ENCODE measurements at places on chromosomes 5 and 9.

DNA sequence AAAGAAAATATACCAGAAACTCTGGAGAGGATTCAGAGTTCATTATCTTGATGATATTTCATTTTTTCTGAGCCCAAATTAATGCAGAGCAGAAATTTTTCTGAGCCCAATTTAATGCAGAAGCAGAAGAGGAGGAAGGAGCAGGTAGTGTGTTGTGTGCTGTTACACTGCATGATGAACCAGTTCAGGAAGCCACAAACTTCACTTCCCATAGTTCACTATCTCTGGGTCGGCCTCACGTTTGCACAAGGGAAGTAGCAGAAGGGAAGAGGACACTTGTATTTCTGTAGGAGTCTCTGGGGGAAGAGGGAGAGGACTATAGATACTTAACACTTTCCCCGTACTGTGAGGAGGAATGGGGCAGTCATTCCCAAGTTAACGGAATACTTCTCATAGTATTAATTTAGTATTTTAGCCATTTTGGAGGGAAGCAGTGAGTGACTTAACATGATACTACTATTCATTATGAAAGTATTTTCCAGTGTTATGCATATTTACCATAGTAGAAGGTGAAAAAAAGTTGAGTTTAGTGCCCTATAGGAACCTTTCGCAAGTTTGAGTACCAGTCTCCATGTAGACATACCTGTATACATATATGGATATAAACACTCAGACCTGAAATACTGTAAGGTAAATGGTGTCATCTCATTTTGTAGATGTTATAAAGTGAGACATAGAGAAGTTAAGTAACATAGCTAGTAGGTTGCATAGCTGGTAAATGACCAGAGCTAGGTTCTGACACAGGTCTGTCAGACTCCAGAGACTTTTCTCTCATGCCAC lies 30.0 kb downstream of the XPA start:
- no peak for DNase-seq

DNA sequence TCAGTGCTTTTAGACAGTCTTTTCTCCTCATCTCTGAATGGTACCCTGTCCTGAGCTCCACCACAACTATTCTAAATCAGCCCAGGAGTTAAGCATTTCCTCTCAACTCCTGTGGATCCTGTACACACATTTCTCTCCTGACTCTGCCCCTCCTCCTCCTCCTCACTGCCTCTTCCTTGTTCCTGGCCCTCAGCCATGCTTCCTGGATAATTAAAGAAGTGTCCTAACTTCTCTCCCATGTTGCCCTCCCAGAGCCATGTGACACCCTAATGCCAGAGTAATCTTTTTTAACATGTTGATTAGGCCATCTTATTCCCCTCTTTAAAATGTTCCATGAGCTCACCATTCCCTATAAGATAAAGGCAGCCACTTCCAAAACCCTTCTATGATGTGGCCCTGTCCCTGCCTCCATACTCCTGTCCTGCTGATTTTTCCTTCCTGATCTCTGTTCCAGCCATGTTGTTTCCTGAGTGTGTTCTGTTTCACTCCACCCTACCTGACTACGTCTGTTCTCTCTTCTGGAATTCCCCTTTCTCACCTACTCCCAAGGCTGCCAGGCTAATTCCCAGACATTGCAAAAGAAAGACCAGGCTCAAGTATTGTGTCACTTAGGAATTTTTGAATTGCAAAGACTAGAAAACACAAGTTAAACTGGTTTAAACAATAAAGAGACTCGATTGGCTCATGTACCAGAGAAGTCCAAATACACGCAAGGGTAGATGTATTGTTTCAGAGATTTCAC lies 295.2 kb downstream of the MAST4 start:
- DNase-seq: no peak

DNA sequence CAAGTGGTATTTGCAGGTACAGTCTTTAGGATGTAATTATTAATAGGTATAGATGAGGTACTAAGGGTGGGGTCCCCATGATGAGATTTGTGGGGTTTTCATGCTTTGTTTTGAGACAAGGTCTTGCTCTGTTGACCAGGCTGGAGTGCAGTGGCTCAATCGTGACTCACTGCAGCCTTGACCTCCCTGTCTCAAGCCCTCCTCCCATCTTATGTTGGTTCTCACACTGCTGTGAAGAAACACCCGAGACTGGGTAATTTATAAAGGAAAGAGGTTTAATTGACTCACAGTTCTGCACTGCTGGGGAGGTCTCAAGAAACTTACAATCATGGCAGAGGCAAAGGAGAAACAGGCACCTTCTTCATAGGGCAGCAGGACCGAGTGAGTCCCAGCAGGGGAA lies 217.5 kb downstream of the CDK5RAP2 start:
- no peak for DNase-seq

- no peak for DNase-seq
Observed at GRCh38 chr9:128361986-128362646, 9.1 kb upstream of the URM1 start.

DNA sequence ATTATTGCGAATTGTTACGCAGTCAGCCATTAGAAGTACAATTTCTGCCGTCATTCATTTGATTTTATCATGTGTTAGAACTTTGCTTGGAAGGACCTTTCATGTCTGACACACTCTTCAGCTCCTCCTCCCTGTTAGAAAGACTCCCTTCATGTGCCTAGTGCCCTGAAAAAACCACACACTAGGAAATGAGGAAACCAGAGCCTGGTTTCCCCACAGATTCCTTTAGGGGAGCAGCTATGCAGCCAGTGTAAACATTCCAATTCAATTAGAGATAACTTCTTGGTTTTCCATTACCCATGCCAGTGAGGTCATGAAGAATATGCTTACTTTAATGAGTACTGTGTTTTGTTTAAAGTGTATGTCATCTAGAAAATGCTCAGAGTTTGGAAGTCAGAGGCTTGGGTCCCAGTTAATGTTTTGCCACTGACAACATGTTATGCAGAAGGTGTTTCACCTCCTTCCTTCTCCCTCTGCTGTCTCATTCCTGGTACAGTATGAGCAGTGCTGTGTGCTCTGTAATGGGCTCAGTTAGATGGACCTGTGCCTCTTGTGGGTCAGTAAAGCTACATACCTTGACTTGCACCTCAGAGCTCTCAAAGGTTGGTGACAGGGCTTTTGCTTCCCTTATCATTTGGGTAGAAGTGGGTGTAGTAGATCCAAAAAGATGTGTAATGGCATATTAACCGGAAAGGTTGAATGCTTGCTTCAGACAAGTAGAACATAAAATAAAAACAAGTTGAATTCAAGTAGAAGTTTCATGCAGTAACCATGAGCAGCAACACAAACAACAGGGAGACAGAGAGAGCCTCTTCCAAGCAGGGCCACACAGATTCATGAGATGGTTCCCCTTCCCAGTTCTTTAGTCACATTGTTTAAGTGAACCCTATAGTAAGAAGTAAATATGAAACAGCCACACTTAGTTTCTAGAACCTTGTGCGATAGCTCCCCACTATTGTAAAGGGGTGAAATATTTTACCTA lies 52.6 kb upstream of the TNFAIP8 start:
- DNase-seq: no peak

DNA sequence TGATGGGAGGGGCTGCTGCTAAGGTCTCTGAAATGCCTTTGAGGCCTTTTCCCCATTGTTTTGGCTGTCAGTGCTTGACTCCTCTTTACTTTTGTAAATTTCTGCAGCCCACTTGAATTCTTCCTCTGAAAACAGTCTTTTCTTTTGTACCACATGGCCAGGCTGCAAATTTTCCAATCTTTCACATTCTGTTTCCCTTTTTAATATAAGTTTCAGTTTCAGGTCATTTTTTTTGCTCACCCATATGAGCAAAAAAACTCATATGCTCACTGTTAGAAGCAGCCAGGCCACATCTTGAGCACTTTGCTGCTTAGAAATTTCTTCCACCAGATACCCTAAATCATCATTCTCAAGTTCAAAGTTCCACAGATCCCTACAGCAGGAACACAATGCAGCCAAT lies 234.6 kb upstream of the ADRA1B start:
- no peak for DNase-seq

DNA sequence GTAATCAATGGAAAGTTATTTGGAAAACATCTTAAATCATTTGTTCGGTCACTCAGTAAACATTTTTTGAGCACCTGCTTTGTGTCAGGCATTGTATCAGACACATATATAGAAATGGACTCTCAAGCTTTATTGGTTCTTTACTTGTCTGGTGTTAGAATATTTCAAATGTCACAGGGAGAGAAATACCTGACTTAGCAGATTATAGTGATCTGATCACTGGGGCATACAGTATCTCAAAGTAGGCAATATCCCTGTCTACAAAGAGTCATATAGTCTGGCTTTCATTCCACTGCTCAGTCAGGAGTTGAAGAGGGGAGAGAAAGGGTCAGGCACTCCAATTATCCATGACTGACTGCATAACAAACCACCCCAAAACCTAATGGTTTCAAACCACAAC lies 30.2 kb downstream of the ENTREP1 start:
- DNase-seq: no peak

GRCh38 chr9:14188538-14188937 lies 125.4 kb downstream of the NFIB start:
- DNase-seq: no peak

DNA sequence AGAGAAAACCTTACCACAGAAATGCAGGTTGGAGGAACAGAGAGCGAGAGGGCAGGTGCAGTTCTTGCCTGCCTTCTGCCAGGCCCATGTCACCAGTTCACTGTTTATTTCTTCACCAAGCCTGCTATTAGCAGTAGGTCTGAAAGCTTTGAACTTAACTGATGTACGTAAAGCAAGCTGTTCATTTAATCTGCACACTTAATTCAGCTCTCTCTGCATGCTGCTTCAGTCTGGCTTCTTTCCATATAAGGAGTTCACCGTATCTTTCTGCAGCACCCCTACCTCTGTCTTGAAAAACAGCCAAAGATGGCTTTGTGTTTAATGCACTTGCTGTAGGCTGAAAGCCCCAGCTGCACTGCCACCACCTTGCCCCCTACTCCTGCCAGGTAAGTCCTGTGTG lies 205.1 kb downstream of the RAB3C start:
- no peak for DNase-seq

- DNase-seq: no peak
Observed at GRCh38 chr5:56102889-56103288, 108.1 kb upstream of the IL6ST start.

GRCh38 chr9:113851873-113852272 lies 24.2 kb upstream of the ZNF618 start:
- DNase-seq: no peak

DNA sequence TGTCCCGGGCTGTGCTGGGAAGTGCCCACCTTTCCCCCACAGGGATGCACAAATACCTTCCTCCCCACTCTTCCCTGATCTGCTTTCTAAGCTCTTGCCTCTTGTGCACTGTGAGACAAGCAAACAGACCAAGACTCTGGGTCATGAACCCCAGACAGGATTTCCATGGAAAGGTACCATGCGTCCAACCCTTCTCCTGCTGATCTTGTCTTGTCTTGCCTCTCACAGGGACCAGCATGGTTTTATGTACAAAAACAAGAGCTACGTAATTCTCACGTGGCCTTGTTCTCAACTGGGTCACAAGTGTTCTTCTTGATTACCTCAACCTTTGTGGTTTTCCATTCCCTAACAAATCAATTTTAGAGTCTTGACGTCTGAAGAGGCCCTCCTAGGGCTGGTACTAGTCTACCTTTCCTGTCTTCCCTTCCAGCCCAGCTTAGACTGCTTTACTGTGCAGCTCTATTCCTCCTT lies 176.5 kb upstream of the MAP3K1 start:
- no peak for DNase-seq

DNA sequence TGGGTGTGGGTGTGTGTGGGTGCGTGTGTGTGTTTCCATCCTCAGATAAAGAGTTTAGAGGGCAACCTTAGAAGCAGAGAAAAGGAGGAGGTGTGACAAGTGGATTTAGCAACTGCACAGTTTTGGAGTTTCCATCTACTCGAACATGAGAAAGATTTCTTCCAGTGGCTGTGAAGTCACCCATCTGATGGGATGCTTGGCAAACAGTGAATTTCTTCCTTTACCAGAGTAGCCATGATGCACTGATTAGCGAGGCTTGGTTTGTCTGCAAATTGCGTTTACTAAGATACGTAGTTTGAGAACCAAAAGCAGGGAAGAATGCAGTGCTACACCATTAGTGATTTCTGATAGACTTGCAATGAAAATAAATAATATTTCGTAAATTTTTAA lies 791 bp upstream of the STARD4 start:
- no peak for DNase-seq

DNA sequence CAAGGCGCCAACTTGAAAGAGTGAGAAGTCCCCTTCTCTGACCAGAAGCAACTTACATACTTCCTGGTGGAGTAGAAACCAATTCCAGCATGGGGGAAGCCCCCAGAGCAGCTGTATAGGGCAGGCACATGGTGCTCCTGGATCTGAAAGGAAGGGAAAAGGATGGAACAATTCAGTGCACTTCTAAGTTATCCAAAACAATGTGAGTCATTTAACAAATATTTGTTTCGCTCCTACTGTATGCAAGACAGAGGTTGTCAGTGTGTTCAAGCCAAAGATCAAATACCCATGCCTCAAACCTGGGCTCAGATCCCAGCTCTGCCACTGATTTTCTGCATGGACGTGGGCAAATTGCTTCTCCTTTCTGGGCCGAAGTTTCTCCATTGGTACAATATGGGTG lies 67.1 kb downstream of the LHX2 start:
- no peak for DNase-seq

DNA sequence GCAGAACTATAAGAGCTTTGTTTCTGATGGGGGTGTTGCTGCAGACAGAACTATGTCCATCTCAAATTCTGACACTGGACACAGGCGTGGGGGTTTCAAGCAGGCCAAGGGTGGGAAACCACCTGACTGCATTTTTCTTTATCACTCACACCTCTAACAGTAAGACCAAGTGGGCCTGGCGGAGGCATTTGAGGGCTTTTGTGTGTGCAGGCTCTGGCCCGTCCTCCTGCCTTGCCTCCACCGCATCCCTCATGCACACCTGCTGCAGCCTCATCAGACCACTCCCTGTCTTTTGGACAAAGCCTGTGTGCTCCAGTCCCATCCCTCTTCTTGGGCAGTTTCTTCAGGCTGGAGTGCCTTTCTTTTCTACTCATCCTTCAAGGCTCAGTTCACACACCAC lies 7.9 kb downstream of the OR13J1 start:
- no peak for DNase-seq

GRCh38 chr5:133242221-133242835 lies 190.5 kb downstream of the HSPA4 start:
- DNase-seq: no peak

DNA sequence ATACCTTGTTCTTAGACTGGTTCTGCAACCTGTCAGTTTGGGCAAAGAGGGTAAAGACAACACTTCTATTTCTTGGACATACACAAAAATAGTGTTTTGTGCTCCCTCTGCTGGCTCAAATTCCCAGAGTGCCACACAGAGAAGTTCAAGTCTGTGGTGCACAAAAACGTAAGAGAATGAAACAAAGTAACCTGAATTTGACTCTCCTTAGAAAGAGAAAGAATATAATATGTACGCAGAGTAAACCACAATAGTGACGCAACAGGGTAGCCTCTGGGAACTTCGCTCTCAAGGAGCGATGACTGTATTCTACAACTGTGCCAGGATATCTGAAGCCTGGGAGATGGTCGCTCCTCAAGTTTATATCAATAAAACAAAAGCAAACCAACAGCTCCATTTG lies 18.5 kb downstream of the DDX31 start:
- DNase-seq: no peak

DNA sequence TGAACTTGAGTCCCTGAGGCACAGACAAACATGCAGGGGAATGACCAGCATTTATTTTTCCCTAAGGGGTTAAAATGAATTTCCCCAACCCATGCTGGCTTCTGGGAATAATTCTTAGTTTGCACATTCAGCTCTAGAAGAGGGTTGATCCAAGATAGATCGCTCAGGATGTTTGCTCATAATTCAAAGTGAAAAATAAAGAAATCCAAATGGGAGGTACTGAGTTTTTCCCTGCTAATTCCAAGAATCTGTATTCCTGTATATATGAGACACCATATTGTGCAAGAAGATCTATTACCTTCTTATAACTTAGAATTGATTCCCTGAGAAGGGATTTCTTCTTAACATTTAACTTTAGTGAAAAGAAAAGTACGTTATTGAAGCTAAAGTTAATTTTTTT lies 96.2 kb downstream of the VCAN start:
- no peak for DNase-seq
